ENCODE measurements at places on chromosomes 12 and 14.

DNA sequence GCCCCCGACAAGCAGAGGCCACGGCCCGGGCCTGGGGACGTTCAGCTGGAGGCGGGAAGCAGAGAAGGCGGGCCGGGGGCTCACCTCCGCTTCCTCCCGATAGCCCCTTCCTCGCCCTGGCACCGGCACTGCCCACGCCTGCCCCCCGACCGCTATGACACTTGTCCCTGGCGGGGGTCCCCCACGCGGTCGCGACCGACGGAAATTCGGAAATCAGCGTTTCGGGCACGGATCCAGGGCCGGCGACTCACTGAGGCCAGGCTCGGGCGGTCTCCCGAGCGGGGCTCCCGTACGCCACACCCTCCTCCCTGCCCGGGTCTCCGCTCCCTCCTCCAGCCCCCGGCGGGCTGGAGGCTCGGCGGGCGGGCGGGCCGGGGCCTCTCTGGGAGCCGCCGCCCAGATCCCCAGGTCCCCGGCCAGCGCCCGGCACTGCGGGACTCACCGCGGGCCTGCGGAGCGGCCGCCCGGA, 581 bp downstream of the PITPNM2 start:
- DNase-seq = no peak

- DNase-seq = no peak
These were observed 28.7 kb downstream of the PPP2R5C start for GRCh38 chr14:101790232-101790631.

- DNase-seq = no peak
These were observed 14.8 kb upstream of the DYRK2 start for GRCh38 chr12:67633708-67634107.

DNA sequence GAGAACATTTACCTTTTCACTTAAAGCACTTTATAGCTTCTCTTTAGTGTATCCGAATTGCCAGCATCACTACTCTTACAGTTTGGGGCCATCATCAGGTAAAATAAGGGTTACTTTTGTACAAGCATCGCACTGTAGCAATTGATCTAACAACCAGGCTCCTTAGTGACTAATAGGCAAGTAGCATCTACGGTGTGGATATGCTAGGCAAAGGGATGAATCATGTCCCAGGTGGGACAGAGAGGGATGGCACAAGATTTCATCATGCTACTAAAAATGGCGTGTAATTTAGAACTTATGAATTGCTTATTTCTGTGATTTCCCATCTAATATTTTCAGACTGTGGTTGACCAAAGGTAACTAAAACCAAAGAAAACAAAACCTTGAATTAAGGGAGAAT, 582.3 kb downstream of the KCNH5 start:
- no peak for DNase-seq

DNA sequence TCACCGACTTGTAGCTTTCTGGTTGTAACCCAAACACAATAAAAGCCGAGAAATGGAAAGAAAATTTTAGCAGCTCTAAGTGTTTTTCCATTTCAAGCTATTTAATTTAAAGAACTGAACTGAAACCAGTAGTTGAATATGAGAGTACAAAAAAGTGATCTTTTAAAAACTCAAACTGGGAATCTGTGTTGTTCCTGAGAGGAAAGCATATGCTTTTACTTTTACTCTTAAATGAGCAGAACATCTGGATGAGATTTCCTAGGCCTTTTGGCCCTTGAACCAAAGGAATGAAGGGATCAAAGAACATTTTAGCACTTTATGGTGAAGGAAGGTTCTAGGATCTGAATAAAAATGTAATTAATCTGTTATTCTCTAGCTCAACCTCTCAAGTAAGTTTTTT, 1.3 kb downstream of the KERA start:
- DNase-seq = no peak

DNA sequence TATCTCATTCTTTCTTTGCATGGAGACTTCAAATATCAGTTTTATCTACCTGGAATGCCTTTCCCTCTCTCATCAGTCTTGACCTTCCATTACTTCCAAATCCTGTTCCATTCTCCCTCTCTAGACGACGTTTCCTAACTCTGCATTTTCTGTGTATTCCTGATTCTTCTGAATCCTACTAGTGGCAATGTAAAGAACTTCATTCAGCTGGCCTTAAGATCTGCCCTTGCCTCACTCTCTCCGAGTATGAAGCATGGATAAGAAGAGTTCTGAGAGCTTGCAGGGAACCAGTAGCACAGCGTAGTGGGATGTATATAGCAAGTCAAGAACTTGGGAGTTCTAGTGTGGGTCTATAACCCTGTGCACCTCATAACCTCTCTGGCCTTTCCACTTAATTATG, 68.5 kb upstream of the HOXC13 start:
- DNase-seq = no peak

GRCh38 chr14:103436533-103436932, 51.3 kb downstream of the MARK3 start:
- DNase-seq = no peak

DNA sequence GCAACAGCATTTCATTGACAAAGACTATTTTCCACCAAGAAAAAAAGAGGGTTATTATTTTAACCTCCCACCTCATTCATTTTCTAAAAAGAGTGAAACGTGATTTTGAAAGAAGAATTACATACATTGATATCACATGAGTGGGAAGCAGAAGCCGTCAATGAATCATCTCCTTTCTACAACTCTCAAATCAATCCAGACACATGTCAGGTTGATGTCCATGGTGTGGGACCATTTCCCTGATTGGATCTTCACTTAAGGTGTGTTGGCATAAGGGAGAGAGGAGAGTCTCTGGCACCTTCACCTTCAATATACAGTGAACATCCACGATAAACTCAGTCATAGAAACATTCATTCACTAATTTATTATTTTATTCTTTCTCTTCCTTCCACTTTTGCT, 1095.1 kb downstream of the BCL11B start:
- DNase-seq = no peak

DNA sequence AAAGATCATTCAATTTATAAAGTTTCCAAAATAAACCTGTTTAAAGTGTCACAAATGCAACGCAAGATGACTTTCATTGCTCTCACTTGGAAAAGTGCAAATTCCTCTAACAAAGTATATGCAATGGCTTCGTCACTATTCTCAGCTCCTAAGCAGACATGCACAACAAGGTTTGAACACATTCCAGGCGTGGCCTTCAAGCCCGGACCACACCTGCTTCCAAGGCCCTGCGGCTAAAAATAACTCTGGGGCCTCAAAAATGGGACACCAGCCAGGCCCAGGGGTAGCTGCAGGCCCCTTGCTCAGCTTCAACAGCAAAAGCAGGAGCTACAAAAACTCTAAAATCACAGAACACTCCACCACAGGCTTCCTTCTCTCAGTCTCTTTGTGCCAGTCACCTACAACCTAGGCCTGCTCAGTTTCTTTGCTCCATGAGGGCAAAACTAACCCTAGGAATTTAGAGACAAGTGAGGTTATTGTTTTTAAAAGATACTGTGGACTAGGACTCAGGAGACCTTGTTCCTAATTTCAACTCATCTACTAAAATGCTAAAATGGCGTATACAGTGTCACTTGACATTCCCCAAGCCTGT, 29.3 kb downstream of the DUSP16 start:
- no peak for DNase-seq

DNA sequence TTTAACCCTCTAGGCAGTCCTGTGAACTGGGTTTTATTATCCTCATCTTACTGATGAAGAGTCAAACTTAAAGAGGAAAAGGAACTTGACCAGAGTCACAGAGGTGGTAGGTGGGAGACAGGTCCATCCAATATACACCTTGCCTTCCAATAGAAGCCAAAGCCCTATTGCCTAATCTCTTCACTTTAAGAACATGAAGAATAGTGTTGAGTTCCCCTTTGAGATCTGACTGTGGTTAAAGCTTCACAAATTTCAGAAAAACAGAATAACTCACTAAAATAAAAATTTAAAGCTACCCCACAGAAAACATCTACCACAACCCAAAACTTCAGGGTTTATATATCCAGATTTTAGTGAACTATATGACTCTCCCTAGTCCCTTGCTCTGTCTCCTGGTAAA, 115.4 kb downstream of the ETV6 start:
- DNase-seq = no peak

- DNase-seq = no peak
These were observed 209.4 kb upstream of the BCL2L14 start for GRCh38 chr12:11861155-11861863.

DNA sequence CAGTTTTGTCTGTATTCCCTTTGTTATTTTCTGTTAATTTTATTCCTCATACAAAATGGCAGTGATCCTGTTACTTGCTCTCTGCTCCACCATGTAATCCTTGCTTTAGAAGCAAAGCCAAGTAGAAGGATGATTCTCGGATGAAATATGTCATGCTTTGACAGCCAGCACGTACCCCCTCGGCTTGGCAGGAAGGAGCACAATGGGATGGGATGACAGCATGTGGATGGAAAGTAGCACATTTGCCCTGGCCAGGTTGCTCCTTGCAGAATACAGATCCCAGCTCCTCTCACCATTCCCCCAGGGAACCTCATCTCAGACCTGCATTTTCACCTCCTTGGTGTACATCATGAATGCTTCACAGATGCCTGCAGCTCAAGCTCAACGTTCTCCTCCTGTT, 35.1 kb upstream of the ATF1 start:
- DNase-seq = no peak

GRCh38 chr12:67433385-67434175, 164.4 kb downstream of the CAND1 start:
- no peak for DNase-seq

GRCh38 chr12:14460212-14460841, 94.8 kb downstream of the ATF7IP start:
- no peak for DNase-seq

DNA sequence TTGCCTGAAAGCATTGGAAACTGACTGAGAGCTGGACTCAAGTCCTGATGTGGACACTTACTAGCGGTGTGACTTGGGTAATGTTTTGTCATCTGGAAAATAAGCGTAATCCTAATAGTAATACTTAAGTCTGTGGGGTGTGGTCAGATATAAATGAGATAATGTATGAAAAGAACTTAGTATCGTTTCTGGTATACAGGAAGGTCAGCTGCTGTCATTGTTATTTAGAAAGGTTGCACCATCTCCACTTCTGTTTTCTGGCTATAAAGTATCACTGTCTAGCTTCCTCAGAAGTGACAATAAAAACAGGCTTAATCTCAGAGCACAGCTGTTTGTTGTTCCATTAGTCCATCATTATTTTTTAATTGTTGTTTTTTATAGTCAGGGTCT, 34.1 kb upstream of the TUBA1C start:
- DNase-seq = no peak

GRCh38 chr12:113346353-113346752, 11.4 kb upstream of the SLC8B1 start:
- DNase-seq = no peak

GRCh38 chr14:90382491-90383125, 14.2 kb upstream of the CALM1 start:
- peak; percentile 73 for DNase-seq

DNA sequence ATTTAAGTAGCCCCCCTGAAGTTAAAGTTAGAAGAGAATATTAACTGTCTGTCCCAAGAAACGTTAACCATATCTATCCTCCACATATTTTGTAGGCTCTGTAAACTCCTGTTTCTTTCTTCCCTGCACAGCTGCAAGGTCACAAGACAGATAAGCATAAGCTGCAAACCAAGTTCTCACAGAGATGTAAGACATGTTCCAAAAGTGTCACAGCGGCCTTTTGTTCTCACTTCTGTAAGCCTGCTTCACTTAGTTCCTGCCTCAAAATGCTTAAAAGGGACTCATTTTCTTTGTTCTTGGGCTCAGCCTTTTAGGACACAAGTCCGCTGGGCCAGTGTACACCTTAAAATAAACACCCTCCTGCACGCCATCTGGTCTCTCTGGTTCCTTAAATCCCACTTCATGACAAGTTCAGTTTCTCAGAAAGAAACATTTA, 3.2 kb downstream of the RNASE1 start:
- no peak for DNase-seq

DNA sequence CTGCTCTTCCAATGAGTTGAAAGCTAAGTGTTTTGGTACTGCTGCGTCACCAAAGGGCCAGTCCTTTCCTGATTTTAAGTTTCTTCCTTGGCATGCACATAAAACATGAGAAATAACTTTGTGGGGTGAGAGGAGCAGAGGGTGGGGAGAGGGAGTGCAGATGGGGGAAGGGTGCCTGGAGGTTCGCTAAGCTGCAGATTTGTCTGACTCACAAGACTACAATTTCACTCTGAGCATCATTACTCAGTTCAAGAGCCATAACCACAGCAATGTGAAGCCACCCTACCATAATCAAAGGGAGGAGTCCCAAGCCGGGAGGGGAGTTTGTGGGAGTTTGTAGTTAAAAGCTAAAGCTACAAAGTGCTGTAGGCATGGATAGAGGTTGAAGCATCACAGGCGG, 136.1 kb downstream of the ANO2 start:
- DNase-seq = no peak

GRCh38 chr12:25681580-25681979, 128.5 kb upstream of the LMNTD1 start:
- DNase-seq = no peak

GRCh38 chr12:78209846-78210505, 379.3 kb downstream of the NAV3 start:
- no peak for DNase-seq

DNA sequence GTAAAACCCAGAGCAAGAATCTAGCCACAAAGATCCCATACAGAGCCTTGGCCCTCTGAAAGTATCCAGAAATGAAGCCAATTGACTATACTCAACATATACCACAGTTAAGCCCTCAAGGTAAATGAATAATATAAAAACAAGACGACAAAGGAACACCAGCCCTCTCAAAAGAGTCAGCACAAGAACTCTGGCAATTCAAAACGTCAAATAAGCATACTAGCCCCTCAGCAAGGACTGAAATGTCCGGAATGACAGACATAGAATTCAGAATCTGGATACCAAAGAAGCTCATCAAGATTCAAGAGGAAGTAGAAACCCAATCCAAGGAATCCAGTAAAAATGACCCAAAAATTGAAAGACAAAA, 49.9 kb downstream of the GTF2A1 start:
- DNase-seq = no peak

DNA sequence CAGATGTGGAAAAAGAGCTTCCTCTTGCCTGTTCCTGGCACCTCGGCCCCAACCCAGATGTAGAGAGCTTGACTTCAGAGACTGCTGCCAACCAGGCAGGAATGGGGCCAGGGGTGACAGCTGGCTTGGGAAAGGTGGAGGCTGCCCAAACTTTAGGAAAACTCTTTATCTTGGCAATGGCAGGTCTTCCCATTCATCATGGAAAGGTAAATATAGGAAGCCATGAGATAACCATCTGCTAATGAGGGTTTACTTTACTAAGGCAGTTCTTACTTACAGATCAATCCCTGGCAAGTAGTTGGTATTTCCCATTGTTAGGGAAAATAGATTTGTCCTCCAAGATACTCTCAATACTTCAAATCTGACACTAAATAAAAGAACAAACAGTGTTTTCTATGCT, 143.1 kb upstream of the NUDT4 start:
- no peak for DNase-seq

DNA sequence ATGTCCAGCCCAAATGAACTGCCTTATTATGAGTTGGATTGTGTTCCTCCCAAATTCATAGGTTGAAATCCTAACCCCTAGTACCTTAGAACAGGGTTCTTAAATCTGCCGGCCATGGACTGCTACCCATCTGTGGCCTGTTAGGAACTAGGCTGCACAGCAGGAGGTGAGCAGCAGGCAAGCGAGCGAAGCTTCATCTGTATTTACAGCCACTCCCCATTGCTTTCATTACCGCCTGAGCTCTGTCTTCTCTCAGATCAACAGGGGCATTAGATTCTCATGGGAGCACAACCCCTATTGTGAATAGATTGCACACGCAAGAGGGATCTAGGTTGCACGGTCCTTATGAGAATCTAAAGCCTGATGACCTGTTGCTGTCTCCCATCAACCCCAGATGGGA, 9.8 kb upstream of the EML5 start:
- DNase-seq = no peak

- no peak for DNase-seq
These were observed 709 bp downstream of the HAL start for GRCh38 chr12:95995238-95996031.

- DNase-seq = no peak
These were observed 4.6 kb upstream of the CACNB3 start for GRCh38 chr12:48813465-48814261.

All from activated CD4-positive, alpha-beta T cell treated with anti-CD3 and anti-CD28 coated beads for 1 hour (primary cell).